ENCODE measurements at places on chromosomes 2 and 18.

- DNase-seq, result peak; percentile 94
Measured at GRCh38 chr2:231666171-231667095, 41.9 kb upstream of the PTMA start.

DNA sequence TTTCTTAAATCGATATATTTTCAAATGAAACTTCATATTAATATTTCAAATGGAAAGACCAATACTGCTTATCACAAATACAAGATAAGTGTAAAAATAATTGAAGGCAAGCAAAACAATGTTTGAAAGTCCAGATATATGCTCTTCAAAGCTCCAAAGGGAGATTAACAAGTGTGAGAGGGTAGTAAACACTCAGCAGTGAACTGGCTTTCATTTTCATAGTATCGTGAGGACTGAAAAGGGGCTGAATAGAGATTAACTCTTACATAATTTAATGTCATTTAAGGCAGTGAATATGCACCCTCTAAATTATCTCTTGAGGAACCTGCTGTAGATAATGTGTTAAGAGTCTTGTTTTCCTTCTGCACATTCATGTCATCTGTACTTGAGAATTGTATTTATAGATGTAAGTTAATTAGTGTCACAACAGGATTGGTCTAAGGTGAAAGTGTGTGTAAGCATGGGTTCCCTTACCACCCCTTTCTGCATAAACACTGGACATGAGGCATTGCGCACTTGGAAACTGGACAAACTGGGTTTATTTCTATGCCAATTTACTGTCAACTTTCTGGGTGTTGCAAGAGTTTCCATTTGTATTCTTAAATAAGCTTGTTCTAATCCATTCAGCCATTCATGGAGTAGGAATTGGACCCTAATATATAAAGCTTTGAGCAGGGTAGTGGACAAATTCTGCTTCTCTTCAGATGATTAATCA lies 76.7 kb upstream of the SESTD1 start:
- no peak for DNase-seq

DNA sequence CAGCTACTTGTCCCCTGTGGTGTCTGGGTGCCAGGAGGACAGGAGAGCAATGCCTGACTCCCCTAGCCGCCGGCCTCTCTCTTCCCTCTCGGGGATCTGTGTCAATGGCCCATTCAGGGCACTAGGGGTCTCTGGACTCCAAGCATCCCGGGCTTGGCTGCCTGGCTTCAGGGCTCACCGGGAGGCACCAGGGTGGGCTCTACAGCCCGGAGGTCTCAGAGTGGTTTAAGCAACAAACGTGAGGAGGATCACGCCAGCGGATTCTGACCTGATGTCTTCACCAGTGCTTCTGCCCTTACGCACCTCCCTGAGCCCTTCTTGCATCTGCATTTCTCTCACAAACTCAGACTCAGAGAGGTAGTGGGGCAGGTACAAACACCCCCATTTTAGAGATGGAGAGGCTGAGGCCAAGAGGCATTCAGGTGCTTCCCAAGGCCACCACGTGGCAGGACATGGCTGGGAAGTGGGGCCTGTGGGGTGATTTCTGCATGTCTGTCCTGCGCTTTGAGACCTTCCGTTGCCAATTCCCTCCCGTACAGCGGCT lies 243.0 kb downstream of the CELF4 start:
- DNase-seq, result peak; percentile 45

DNA sequence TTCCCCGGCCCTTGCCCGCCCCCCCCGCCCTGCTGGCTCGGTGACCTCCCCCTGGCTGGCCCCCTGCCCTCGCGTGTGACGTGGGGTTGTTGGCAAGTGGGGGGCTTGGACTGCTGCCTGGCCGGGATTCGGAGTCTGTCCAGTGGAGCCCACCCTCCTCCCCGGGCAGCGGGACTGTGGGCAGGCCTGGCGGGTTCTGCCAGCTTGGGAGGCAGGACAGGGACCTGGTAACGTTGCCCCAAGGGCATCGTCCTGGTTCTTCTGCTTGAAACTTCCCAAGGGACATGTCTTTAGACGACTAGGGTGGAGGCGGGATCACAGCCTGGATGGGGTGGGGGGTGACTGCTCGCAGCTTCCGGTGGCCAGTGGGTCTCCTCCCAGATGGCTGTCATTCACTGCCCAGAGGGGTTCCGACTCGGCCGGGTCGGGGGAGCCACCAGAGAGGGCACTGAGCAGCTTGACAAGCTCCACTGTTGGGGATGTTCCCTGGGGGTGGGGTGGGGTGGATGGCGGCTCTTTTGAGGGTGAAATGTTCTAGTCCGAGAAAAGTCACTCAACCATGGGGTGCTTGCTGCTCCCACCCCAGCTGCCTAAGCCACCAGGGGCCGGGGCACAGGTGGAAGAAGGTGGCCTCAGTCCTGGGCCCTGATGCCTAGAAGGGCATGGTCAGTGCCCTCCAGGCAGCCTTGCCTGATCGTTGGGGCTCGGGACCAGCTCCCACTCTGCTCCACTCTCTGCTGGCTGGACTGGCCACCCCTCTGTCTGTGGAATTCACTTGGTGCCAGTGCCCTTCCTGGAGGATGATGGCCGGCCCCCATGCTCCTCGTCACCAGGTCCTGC lies 4.3 kb upstream of the HS6ST1 start:
- DNase-seq, result no peak

GRCh38 chr2:40820319-40820718 lies 368.4 kb upstream of the SLC8A1 start:
- DNase-seq, result peak; percentile 2

DNA sequence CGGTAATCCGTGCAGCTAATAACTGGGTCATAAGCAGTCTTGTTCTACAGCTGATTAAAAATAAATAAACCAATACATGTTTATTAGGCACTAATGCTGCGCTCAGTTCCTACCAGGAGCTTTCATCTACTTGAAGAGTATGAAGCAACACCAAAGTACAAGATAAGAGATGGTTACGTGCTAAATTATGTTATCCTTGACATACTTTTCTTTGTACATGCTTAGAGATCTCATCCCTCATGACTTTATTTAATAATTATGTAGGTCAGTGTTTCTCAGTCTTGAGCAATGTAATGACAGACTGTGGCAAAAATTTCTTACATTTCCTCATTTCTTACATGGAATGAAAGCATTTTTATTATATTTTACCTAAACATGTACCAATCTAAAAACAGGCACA lies 54.6 kb upstream of the COBLL1 start:
- DNase-seq, result peak; percentile 34

DNA sequence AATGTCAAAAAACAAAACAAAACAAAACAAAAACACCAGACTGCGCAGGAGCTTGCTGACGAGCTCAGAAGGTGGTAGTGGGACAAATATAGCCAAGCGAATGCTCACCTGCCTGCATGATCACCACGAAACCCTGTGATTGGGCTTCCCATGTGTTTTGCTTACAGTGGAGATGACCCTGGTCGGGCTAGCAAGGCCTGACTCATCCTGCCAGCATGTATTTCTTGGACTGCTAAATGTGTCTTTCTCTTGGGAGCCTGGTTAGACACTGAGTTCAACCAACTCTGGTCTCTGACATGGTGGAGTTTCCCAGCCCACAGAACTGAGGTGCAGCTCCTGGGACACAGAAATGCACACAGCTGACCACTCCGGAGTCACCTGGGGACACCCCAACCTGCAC lies 30.7 kb upstream of the DUSP2 start:
- DNase-seq, result peak; percentile 48

DNA sequence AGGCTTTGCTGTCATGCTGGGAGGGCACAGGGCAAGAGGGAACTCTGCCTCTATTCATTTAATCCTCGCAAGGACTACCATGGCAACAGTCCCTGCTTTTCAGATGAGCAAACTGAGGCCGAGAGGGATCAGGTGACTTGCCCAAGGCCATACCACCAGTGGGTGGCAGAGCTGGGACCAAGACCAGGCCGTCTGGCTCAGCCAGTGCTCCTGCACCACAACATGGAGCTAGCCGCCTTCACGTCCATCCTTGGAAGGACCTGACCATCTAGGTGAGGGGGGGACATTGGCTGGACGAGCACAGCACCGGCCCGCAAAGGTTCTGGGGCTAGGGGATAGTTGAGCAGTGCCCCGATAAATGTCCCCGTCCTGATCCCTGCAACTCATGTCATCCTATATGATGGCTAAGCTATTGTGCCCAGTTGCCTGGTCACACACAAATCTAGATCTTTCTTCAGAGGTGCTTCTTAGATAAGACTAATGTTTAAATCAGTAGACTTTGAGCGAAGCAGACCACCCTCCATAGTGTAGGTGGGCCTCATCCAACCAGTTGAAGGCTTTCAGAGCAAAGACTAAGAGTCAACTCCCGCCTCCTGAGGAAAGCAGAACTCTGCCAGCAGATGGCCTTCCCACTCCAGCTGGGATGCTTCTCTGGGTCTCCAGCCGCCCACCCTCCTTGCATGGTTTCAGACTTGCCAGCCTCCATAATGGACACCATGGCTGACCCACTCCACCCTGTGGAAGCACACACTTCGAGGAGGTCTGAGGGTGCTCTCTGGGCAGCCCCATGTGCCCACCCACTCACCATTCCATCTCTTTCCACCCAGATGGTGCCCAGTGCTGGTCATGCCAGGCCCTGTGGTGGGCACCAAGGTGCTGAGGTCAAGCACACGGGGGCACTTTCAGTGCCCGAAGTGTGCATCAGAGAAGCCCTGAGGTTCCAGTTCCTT lies 214.8 kb upstream of the RAB6C start:
- DNase-seq, result no peak

DNA sequence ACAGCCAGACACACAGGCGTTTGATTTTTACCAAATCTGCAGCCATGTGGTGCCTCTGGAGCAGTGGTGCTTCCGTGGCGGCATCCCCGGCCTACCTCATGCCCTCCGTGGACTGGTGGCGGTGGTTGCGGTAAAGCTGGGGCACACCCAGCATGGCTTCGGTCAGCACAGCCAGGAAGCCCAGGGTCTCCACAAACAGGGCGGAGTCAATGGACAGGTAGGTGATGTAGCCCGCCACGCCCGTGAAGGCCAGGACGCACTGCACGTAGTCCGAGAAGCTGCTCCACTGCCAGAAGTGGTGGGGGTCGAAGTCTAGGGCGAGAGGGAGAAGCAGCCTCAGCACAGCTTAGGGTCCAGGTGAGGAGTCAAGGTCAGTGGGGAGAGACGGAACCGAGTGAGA lies 32.4 kb downstream of the SLC66A2 start:
- no peak for DNase-seq

DNA sequence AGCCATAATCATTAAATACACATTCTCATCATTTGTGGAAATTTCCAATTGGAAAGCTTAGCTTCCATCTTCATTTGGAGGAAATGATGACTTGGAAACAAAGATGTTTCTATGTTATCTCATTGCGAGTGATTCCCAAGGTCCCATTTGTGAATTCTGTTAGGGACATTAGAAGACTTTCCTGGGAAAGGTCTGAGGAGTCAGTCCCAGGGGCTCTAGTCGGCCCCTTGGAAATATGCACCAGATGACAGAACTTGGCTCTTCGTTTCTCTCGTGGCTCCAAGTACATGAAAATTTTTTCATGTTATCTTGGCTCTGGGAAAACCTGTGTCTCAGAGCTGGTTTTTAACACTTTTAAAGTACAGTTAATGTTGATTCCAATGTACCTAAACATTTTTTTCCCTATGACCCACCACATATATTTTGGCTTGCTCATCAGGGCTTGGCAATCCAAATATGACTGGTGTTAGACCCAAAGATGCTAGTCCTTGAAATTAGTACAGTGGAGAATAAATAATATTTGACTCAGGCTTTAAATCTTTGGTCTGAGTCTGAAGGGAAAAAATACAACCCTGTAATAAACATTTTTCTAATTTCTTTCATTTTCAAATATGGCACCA lies 15.4 kb upstream of the CAVIN2 start:
- peak; percentile 68 for DNase-seq

GRCh38 chr2:110858993-110859701 lies 126.8 kb downstream of the ACOXL start:
- no peak for DNase-seq

DNA sequence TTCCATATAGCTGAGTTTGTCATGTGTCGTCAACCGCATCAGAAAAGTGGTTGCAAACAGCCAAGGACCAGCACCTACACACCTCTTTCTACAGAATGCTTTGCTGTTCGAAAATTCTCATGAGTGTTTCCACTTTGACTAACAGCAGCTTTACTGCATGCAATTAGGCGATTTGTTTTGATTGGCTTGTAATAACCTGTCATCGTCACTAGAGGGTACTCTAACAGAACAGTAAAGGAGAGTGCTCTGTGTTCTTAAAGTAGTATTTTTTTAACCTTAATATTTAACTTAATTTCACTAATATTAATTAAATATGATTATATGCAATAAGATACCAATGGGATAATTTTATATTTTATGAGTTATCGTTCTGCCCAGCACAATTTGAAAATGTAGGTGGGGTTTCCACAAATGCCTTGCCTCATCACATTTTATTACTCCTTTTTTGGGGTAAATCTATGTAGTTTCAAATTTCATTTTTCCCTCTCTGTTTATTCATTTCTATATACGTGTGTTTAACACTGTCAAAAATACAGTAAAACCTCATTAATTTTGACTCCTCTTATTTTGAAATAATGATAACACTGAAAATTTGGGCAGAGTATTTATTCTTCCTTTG lies 502.2 kb downstream of the NRXN1 start:
- DNase-seq, result peak; percentile 39

- no peak for DNase-seq
Measured at GRCh38 chr2:100289020-100289419, 33.3 kb downstream of the LONRF2 start.

GRCh38 chr18:78660311-78660710 lies 319.3 kb upstream of the SALL3 start:
- DNase-seq, result no peak

- DNase-seq, result no peak
Measured at GRCh38 chr18:65516209-65516608, 234.6 kb upstream of the CDH7 start.

GRCh38 chr2:158097481-158097880 lies 4.2 kb upstream of the UPP2 start:
- no peak for DNase-seq

DNA sequence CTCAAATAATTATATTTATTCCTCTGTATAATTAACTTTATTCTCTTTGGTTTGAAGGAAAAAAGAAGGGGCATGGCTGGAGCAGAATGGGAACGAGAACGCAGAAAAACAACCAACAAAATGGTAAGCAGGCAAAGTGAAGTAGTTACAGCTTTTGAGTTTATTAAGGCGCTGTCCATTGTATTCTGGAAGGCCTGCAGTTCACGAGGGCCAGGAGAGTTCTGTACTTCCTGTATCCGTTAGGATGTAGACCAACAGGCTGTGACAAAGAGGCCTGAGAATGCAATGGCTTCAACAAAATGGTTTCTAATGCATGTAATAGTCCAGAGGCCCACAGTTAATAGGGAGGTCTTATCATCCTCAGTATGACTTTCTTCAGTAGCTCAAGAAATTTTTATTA lies 32.5 kb upstream of the SP100 start:
- no peak for DNase-seq

DNA sequence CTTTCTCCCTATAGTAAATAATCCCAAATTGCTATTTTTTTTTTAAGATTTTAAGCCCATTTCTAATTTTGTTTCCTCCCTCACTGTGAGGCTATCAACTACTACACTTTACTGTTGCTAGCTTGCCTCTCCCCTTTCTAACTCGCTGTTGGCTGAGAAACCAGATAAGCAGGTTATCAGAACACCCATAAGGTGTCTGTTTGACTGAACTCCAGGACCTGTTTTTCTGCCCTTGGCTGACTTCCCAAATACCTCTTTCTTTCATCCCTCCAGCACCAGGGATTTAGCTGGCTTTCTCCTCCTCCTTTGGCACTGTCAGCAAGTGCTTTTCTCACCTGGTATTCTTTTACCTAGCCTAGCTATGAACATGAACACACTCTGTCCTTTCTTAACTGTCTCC lies 11.1 kb downstream of the TRAK2 start:
- no peak for DNase-seq
